ENCODE measurements at places on chromosomes 16 and 17.

GRCh38 chr17:50560931-50561745 lies 623 bp downstream of the CACNA1G start:
- no peak for DNase-seq

DNA sequence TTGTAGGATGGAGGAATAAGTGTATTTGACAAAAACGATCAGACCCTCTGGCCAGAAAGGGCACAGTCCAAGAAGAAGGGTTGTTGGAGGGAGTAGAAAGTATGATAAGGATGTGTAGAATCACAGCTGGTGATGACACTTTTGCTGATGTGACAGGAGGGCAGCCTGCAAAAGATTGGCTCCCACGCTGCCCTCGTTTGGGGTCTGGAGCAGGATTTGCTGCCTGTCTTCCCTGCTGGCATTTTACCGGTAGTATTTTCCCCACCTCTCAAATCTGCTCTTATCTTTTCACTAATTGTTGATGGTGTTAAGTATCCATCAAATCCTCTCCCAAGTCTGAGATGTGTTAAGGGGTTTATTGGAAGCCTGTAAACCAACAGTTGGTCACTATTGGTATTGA lies 208.8 kb downstream of the CCDC182 start:
- DNase-seq: no peak

- no peak for DNase-seq
Observed at GRCh38 chr17:81342269-81343070, 47.4 kb upstream of the SLC38A10 start.

DNA sequence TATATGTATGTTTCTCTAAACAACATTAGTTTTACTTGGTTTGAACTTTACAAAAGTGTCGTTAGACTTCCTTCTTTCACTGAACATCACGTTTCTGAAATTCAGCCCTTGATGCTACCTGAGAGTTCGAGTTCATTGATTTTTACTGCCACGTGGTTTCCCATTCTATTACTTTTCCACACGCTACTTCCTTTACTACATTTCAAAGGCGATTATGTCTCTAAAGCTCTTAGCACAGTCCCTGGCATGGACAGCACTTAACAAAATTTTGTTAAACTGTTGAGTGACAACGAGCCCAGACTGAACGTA lies 15.9 kb upstream of the ARHGAP17 start:
- no peak for DNase-seq

DNA sequence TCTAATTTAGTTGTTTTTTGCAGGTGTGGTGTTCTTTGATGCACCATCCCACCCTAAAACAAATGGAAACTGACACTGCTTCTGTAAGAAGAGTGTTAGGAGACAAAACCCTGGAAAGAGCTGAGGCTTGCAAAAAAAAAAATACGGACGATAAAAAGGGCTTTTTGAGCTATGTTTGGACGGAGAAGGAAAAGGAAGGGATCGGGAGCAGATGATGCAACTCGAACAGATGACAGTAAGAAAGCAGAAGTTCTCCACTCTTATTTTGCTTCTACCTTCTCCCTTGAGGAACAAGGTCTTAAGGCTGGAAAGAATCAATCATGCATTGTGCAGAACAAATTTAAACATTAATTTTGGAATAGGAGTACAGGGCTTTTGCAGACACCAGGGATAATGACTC lies 136.7 kb downstream of the MAF start:
- DNase-seq: no peak
